ENCODE measurements at places on chromosomes 16 and 17.
A peak's percentile ranks its signal among the peaks of the same experiment; 100 is the strongest.

GRCh38 chr17:49749730-49750129 is 14.2 kb downstream of the FAM117A start:
- no peak for DNase-seq

DNA sequence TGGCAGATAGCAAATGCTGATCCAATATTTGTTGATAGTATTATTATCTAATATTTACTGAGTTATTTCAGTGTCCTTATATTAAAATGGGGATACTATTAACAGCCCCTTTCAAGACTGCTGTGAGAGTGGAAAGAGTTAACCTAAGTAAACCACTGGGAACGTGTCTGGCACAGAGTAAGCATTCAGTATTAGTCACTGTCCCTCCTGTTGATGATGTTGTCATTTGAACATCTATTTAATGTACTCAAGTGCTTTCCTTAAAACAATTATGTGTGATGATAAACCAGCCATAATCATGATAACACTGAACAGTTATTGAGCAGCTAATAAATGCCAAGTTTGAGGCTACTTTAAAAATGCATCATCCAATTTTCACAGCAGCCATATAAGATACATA is 135.7 kb upstream of the XYLT1 start:
- DNase-seq, result no peak

DNA sequence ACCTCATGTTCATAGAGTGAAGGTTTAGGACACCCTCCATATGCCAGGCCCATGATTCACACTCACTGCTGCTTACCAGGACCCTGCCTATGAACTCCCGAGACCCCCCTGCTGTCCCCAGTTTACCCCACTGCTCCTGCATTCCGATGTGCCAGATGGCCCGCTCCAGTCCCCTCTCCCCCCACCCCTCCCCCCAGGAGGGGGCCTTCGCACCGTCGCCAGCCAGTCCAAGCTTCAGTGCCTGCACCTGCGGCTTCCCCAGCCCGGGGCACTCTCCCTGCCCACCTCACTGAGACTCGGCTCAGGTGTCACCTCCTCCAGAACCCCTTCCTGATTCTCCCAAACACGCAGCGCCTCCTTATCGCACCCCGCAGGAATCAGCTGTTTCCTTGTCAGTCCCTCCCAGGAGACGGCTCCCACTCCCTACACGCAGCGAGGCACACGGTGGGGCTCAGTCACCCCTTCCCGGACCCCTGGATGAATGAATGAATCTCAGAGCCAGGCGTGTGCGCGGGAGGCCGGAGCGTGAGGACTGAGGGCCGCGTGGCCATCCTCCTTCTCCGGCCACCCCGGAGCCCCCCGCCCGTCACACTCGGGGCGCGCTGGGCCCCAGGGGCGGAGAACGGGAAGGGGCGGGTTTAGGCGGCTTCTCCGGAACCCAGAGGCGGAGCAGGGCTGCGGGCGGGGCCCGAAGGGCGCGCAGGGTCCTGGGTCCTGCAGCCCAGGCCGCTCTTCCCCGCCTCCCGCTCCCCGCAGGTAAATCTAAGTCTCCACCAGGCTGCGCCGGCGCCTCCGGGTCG is 1.6 kb downstream of the MYO1C start:
- peak; percentile 83 for DNase-seq

GRCh38 chr16:1497014-1497598 is 3.9 kb downstream of the TELO2 start:
- peak; percentile 74 for DNase-seq

Measured in aorta (tissue), 5 donors.